ENCODE measurements at places on chromosomes 2 and 18.

- no peak for DNase-seq
Observed at GRCh38 chr2:18932853-18933252, 343.5 kb upstream of the NT5C1B start.

DNA sequence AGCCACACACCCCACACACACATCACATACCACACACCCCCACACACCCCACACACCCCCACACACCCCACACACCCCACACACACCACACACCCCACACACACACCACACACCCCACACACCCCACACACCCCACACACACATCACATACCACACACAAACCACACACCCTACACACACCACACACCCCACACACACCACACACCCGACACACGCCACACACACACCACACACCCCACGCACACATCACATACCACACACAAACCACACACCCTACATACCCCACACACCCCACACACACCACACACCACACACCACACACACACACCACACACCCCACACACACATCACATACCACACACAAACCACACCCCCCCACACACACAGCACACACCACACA lies 22.4 kb downstream of the TWIST2 start:
- DNase-seq = no peak

GRCh38 chr2:20496076-20496872 lies 49.4 kb downstream of the RHOB start:
- DNase-seq = no peak

DNA sequence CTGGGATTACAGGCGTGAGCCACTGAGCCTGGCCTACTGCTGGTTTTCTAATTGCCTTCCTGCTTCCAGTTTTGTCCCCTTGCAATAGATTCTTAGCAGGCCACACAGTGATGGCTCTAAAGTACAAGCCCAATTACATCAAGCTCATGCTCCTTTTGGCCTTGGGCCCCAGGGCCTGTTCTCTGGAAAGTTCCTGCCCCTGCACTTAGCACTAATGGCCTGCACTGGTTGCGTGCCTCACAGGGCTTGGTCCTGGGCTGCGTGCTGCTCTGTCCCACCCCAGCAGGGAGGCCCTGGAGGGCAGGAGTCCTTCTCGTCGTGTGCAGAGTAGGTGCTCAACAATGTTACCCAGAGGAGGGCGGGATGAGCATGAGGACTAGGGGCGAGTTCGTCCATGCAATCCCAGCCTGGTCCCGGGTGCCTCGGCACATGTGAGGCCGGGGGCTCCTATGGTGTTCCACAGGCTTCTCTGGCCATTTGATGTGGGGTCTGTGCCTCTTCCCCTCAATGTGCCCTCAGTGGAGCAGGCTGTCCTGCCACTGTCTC lies 51.7 kb downstream of the PDCL3 start:
- peak; percentile 57 for DNase-seq

GRCh38 chr2:238638100-238638981 lies 209.5 kb upstream of the TWIST2 start:
- peak; percentile 50 for DNase-seq

- DNase-seq = no peak
Observed at GRCh38 chr2:121273116-121273515, 11.9 kb downstream of the TFCP2L1 start.

GRCh38 chr2:172470958-172471922 lies 43.9 kb downstream of the ITGA6 start:
- no peak for DNase-seq

DNA sequence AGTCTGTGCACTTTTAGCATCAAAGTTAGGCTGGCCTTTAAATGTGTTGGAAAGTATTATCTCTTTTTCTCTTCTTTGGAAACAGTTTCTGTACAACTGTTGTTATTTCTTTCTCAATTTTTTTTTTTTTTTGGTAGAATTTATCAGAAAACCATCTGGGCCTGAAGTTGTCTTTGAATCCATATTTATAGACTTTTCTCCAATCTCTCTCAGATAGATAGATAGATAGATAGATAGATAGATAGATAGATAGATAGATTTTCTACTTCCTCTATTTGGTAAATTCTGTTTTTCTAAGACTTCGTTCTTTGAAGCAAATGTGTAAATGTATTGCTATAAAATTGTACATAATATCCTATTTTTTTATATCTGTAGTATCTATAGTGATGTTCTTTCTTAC lies 17.5 kb downstream of the DNAJC10 start:
- DNase-seq = no peak

- no peak for DNase-seq
Observed at GRCh38 chr18:66752733-66753132, 148.8 kb upstream of the CDH19 start.

DNA sequence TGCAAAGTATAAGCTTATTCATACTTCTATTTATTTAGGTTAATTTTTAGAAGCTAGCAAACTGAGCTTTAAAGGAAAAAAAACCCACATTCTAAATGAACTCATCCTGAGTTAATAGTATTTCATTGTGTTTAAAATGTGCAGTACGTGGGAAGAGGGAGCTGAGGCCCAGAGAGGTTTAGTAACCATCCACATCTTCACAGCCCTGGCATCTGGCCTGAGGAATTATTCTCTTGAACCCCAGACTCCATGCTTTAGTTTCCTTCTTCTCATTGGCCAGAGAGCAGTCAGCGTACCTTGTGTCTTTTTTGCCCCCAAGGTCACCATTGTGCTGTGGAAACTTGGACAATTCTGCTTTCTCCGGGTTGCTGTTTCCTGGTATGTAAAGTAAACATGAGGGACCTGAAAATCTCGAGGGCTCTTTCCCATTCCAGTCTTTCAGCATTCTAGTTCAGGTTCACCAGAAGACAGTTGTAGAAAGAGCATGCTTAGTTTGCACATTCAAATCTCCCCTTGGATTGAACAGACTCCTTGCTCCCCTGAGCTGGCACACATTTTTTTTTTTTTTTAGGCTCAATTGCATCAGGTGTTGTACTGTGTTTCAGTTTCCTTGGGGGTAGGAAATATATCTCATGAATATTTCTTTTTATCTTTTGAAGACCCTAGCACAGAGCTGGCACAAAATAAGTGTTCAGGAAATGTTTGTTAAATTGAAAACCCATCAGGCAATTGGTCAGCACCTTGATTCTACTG lies 81.4 kb downstream of the MYCN start:
- no peak for DNase-seq

DNA sequence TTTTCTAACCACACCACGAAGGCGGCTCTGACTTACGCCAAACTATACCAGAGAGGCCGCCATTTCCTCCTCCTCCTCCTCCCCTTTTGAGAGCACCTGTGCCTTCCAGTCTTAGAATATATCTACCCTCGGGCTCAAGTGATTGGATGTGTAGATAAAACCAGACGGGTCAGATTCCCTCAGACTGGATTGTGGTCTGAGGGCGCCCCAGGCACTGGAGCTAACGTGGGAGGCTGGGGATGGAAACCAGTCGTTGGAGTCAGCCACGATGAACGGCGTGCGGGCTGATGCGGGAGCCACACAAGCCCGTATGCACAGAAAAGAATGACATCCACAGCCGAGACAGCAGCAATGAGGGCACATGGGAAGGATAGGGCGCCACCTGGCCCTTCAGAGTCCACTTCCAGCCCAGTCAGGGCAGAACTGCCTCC lies 12.3 kb upstream of the ODC1 start:
- no peak for DNase-seq

- DNase-seq = no peak
Observed at GRCh38 chr2:185857691-185858090, 119.1 kb downstream of the FSIP2 start.

DNA sequence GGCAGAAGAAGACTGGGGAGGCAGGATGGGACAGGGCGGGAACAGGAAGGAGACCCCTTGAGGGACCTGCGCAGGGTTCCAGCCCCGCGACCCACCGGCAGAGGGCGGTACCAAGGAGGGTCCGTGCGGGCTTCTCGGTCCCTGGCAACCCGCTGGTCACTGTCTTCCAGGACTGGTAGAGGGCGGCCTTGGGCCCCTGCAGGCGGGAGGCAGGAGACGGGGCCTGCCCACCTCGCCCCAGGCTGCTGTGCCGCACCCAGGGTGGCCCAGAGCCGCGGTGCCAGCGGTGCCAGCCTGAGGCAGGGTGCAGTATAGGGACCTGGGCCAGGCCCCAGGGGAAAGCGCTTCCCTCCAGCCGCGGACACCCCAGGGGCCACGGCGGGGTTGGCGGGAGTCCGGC lies 34.5 kb downstream of the NEURL3 start:
- no peak for DNase-seq

- DNase-seq = no peak
Observed at GRCh38 chr2:102033031-102033749, 41.4 kb downstream of the IL1R2 start.

Measured in type B pancreatic cell (in vitro differentiated cells).